ENCODE measurements at places on chromosomes 6 and 20.

GRCh38 chr6:105300090-105300489 is 102.8 kb downstream of the PREP start:
- no peak for DNase-seq

DNA sequence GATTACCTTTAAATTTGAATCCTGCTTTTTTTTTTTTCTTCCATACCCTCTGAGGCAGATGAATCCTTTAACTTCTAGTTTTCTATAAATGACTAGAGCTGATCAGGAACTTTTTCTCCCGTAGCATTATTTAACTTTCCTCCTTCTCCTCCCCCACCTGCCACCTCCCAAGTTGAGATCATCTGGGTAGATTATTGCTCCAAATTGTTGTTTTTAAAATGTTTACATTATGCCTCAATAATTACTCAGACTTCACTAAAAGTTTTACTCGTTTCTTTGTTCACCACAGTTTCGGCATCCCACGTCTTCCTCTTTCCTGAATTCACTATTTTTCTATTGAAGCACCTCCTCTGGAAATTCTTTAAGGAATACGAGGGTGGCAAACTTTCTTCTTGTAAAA is 16.6 kb upstream of the SCUBE3 start:
- no peak for DNase-seq

DNA sequence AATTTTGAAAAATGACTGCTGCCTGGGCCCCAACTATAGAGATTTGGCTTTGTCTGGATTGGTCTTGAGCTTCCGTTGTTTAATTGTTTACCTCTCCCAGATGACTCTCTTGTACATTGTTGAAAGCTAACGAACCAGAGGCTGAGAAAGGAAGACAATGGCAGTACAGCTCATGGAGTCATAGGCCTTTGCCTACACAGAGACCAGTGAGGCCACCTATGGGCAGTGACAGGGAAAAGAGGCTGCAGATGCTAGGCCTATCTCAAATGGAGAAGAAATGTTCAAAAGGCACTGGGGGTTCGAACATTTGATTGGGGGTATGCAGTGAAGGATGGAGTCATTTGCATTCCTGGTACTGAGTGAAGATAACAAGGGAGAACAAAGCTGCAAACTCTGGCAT is 29.1 kb downstream of the OPN5 start:
- no peak for DNase-seq

DNA sequence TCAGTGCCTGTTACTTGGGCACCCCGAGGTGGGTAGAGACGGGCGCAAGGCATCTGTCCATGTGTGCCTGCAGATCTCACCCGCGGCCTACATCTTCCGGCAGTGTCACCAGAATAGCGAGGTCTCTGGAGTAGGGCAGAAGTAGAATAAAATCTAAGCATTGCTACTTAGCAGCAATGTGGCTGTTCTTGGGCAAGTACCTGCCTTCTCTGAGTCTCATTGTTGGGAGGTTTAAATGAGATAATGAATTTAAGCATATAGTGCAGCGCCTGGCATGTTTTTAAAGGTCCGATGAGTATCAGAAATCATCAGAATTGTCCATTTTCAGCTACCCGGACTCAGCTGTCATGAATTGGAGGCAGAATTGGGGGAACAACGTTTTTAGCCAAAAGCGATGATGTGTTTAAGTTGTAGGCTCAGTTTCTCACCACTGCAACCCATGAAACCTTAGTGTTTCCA is 800 bp downstream of the ABCC10 start:
- DNase-seq, result no peak

- DNase-seq, result no peak
These were observed 208.9 kb downstream of the KIF16B start for GRCh38 chr20:16364320-16364687.

GRCh38 chr6:168032005-168032760 is 34.7 kb downstream of the KIF25 start:
- DNase-seq, result no peak

DNA sequence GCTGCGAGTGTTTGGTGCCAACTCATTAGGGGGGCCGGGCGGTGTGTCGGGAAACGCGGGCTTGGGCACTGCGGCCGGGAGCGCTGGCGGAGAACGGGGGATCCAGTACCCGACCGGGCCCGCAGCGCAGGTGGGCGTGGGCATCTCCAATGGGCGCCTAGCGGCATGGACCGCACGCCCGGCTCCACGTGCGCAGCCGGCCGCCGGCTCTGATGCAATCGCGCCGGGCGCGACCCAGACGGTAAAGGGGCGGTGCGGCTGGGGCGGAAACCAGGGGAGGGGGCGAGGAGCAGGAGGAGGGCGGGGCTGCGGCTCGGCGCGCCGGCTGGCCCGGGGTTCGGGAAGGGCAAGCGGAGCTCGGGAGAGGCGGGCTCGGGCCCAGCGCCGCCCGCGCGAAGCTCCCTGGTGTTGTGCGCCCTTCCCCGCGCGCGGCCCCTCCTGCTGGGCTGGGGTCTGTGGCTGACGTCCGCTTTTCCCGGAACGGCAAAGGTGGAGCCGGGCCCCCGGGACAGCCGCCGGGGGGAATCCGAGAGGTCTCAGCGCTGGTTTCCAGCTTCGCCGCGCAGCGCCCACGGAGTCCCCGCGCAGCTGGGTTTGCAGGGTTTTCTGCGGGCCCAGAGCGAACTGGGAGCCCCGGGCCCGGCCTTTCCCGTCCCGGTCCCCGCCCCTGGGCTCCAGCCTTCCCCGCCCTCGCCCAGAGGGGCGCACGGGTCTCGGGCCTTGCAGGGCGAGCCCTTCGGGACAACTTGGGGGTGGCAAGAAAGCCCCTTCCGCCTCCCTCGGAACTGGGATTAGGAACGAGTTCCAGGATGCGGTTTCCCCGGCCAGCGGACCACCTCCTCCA is 867 bp downstream of the MTHFD1L start:
- peak; percentile 90 for DNase-seq

DNA sequence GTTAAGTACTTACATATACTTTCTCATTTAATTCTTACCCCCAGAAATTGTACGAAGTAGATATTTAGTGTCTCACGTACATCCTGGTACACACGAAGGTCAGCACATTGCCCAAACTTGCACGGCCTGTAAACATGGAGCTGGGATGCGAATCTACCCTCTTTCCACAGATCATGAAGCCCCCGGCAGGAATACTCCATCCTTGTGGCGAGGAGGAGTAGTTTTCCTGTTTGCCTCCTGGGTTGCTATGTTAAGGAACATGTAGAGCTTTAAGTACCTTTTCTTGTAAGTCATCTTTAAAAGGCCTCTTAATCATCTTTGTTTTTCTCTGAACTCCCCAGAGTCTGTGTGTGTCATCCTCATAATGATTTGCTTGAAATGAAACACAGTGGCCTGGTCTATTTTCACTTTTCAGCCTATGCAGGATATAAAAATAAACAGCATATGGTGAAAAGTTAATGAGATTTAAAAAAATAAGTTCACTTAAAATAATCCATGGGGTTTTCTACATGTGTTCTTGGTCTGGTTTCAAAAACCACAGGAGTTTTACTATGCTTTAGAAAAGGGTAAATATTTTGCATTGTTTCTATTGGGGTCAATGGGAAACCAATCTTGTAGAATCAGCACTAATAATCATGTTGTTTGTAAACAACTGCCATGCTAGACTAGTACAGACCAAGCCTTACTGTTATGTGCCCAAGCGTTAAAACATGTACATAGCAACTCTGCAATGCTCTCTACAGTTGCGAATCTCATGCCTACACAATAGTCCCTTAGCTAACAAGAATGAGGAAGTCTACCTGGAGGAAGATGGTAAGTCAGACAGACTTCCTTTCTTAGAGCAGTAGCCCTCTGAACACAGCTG is 9.3 kb upstream of the ARID1B start:
- DNase-seq, result no peak

DNA sequence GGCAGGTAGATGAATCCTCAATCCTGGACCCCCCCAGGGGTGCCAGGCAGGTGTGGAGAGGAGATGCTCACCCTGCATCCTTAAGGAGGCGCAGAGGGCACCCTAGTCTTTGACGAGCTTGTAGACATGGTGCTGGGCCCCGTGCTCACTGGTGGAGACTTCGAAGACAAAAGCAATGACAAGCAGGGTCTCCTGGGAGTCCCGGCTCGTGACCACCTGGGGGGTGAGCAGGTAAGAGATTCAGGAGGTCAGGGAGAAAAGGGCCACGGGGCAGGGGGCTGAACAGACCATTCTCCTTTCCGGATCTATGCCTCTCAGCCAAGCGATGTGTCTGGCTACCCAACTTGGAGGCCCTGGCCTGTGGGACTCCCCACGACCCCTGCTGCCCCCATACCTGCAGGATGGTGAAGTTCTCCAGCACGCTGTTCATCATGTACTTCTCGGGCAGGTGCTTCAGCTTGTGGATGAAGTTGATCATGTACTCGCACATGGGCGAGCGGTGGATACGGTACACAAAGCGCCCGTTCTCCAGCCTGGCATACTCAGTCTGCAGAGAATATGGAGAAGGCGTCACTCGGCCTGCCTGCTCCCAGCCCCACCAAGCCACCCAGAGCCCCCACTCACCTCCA is 6.9 kb downstream of the RPL10A start:
- DNase-seq, result no peak

DNA sequence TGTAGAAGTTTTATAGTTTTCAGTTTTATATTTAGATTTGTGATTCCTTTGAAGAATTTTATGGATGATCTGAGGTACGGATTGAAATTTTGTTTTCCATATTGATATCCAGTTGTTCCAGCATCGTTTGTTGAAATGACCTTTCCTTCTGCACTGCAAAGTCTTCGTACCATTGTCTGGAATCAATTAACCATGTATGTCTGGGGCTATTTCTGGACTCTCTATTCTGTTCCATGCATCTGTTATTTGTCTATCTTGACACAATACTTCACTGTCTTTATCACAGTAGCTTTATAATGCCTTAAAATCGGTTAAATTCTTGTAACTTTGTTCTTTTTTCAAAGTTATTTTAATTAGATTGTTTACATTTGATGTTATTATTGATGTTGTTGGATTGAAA is 154.9 kb downstream of the FARS2 start:
- no peak for DNase-seq

DNA sequence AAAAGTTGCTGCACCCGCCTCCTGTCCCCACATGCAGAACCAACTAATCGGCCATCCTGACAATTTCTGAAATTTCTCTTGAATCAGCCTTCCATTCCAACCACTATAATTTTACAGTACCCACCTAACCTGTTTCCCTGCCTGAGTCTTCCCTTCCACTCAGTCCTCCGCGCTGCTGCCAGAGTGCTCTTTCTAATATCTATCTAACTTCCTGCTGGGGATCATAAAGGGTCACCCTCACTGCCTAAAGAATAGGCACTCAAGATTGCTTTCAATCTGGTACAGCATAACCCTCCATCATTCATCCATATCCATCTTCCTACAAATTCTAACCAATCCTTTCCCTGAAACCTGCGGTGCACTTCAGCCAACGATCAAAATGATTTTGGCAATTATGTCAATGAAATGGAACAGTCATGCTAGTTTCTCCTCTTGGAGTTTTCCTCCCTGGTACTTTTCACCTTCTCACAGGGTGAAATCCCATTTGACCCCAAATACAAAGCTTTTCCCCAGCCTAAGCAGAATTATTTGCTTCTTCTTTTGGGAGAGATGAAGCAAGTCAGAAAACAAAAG is 117.5 kb upstream of the BEND6 start:
- DNase-seq, result no peak

GRCh38 chr20:62141397-62142251 is 1.6 kb downstream of the PSMA7 start:
- peak; percentile 44 for DNase-seq

- no peak for DNase-seq
These were observed 20.0 kb downstream of the KHDRBS2 start for GRCh38 chr6:62265906-62266525.

GRCh38 chr6:87481931-87482330 is 9.2 kb downstream of the SLC35A1 start:
- DNase-seq, result no peak

DNA sequence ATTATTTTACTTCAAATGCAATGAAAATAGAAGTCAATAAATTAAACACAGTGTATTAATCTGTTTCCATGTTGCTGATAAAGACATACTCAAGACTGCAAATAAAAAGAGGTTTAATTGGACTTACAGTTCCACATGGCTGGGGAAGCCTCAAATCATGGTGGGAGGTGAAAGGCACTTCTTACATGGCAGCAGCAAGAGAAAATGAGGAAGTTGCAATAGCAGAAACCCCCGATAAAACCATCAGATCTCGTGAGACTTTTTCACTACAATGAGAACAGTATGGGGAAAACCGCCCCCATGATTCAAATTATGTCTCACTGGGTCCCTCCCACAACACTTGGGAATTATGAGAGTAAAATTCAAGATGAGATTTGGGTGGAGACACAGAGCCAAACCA is 82.2 kb downstream of the GPR63 start:
- no peak for DNase-seq

- DNase-seq, result no peak
These were observed 365.4 kb downstream of the TFAP2B start for GRCh38 chr6:51184046-51184445.

- peak; percentile 23 for DNase-seq
These were observed 55.5 kb downstream of the REV3L start for GRCh38 chr6:111427341-111428116.
